ENCODE measurements at places on chromosomes 4 and X. TPM values are rescaled to one million over a fixed set of nuclear protein-coding genes. Genes with fewer than 3 reads are reported as not detected.

JCHAIN gene
- total RNA-seq = 13.3 TPM

UGT2B17 gene
- not detected for total RNA-seq

SYTL5 gene
- total RNA-seq = not detected

SYP gene
- 4.2 TPM for total RNA-seq

- no peak for DNase-seq
Measured at GRCh38 chrX:10612215-10612614, 8.2 kb downstream of the MID1 start.

- DNase-seq = peak; percentile 56
Measured at GRCh38 chr4:7104366-7105031, 36.6 kb upstream of the GRPEL1 start.

- no peak for DNase-seq
Measured at GRCh38 chr4:33850371-33850902, 2393.9 kb downstream of the ARAP2 start.

DNA sequence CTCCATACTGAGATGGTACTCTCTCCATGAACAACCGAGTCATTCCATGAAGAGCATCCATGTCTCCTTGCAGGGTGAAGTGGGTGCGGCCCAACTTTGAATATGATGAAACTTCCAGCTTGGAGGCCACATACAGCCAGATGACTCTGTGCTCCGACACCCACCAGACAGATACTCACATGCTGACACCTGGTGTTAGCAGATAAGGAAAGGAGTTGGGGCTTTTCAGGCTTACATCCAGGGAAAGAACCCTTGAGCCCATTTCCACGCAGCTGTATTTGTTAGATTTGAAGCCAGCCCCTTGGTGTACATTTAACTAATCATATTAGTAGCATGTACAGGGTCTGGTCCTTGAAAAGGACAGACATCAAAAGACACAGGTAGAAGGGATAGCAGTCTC, 62.1 kb upstream of the PRRG3 start:
- no peak for DNase-seq

GRCh38 chr4:20418861-20419451, 167.3 kb downstream of the SLIT2 start:
- no peak for DNase-seq

DNA sequence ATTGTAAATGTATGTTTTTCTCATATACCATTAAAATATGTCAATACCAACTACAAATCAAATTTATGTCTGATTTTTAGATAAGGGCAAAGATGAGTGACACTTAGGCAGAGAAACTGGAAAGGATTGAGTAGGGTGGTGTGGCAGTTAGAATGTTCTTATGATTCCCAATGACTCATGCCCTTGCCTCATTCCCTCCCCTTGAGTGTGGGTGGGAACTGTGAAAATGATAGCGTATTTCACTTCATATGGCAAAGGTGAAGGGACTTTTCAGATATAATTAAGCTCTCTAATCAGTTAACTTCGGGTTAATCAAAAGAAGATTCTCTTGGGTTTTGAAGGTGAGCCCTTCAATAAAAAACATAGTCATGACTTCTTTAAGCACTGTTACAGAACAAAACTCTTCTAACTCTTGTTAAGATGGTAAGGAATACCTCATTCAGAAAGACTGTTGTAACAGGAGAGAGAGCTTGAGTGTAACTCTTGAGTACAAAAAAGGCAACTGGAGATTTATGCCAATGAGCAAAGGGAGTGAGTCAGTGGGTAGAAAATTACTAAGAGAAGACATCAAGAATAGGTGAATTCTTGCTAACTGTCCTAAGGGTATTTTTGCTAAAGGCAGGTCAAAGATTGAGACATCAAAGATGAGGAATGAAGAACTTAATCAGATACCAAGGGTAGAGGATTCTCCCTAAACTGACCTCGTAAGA, 329.5 kb downstream of the KCTD8 start:
- no peak for DNase-seq

DNA sequence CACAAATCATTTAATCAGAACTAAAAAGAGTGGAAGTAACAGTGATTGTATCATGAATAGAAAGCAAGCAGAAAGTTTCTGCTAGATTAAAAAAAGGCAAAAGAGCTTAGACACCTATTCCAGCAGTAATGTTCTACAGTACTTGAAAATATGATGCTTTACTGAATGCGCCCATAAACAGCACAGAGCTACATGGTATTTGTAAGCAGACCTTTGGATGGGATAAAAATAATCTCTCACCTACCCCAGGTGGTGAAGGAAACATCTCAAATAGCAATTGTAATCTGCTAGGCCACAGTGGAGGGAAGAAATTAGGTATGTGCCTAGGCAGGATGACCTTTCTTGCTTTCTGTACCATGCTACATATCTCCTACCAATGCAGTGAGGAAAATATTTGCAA, 280.9 kb upstream of the PRKX start:
- no peak for DNase-seq

DNA sequence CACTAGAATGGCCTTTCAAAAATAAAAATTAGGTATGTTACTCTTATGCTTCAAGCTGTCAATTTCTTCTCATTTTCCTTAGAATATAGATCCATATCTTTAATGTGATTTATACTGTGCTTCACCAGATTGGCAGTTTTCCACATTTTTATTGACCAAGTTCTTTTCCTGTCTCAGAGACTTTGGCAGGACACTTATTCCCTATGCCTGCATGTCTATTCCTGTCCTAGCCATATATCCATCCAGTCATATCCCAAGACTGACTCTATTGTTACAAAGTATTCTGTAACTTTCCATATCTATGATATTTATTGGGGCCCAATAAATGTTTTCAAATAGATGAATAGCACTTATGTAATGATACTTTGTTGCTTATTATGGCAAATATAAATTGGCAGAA, 450.7 kb downstream of the GASK1B start:
- DNase-seq = no peak

- DNase-seq = no peak
Measured at GRCh38 chr4:120466429-120466828, 399.8 kb upstream of the MAD2L1 start.

DNA sequence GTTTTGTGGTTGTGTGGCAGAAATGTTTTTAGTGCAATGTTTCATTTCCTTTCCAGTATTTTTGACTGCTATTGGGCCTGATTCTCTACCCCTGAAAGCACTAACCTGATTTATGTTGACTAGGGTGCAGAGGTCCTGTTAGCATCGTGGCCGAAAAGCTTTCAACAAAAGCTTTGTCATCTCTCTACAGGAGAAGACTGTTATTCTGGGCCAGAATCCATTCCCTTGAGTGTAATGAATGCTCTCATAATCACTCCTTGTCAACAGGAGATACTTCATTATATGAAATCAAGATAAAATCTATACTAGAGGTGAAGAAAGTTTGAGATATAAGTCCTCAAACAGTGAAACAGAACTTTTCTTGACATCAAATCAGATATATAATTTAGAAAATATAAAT, 195.5 kb downstream of the ZNF330 start:
- DNase-seq = no peak

All from sciatic nerve (tissue), 2 donors.